GM03348 (cell line): ENCODE measurements at places on chromosomes 16 and 17.

DNA sequence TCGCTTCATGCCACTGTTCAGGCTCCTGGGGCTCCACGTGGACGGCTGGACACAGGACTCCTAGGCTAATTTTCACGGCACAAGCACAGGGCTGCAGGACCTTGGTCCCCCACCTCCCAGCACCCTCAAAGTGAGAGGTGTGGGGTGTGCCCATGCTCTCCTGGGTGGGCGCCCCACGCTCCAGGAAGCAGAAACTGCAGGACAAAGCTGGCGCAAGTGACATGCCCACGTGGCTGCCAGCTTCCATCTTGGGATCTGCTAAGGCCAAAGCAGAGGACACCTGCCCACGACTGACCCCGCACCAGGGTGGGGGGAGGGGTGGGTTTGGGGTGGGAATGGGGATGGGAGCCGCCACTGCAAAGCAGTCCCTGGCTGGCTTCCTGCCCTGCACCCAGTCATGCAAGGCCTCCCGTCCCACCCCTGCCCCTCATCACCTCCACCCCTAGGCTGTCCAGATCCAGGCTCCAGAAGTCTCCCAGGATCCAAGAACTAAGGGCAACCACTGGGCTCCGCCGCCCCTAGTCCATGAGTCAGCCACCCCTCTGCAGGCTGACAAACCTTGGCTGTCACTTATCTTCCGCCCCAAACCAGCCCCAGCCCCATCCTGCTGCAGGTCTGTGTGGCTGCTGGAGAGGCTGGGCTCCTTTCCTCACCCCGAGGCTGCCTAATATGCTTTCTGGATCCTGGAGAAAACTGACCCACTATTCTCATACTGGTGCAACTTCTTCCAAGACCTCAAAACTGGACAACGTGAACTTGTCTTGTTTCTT lies 11.1 kb downstream of the USP6 start:
- no peak for DNase-seq

DNA sequence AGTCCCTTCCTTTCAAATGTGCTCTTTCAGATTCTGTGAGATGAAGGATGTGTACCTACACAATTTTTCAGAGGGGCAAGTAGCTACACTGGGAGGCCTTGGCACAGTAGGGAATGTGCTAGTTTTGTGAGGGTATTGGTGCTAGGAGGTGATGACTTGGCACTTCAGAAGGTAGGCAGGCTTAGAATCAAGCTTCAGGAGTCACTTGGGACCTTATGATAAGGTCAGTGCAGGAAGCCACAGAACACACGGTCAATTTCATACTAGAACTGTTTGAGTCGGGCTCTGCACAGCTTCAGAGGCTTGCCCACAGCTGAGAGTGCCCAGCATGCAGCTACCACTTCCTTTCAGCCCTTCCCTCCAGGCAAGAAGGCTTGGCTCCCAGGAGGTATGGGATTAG lies 6.1 kb downstream of the CMTM1 start:
- DNase-seq = no peak

DNA sequence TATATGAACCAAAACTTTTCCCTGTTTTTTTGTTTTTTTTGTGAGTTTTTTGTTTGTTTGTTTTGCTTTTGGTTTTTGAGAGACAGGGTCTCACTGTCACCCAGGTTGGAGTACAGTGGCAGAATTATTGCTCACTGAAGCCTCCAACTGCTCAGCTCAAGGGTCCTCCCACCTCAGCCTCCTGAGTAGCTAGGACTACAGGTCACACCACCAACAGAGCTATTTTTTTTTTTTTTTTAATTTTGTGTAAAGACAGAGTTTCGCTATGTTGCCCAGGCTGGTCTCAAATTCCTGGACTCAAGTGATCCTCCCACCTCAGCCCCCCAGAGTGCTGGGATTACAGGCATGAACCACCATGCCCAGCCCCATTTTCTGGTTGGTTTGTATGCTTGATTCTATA lies 28.6 kb downstream of the CMTM4 start:
- no peak for DNase-seq

- no peak for DNase-seq
Measured at GRCh38 chr17:13320046-13320785, 281.5 kb downstream of the HS3ST3A1 start.

DNA sequence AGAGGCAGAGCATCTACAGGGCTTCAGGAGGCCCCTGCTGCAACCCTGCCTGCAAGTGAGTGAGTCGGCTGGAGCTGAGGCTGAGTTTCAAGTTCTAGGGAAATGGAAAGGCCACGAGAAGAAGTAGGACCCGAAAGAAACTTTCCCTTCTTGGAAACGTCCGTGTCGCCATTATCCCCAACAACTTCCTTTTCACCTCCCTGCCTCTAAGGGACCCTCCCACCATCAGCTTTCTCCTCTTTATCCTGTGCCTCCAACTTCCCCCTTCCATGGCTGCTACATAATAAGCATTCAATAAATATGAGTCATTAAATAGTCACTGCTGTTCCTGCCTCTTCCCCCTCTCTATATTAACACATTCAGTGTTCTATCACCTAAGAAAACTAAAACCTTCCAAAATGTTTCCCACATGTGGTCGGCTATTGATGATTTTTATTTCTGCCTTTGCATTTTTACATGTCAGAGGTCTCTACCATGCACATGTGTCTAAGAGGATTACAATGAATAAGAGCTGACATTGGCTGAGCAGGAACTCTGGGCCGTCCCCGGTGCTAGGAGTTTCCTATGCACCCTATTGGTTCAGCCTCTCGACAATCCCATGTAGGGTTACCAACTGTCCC lies 115.9 kb upstream of the TNRC6C start:
- peak; percentile 71 for DNase-seq

DNA sequence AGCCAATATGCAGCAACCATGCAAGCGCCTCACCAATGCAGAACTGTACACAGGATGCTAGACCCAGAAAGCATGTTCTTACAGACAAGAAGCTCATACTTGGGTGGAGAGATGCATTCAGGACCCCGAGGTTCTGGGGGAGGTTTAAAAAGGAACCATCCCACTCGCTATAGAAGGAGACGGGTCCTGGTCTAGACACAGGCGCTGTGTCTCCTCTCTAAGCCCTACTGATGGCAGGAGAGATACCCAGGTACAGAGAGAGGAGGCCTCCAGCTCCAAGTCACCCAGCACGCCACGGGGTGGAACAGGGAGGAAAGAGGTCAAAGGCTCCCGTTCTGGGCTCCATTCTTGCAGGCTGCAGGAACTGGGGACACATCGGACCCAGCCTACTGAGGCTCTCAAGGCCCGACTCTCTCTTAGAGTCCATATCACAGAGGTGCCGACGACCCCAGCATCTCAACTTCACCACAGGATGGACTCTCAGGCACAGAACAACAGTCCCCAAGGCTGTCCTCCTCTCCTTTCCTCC lies 28.0 kb downstream of the SRCIN1 start:
- no peak for DNase-seq

GRCh38 chr16:82835487-82836155 lies 208.9 kb downstream of the CDH13 start:
- peak; percentile 12 for DNase-seq

GRCh38 chr17:16943541-16944333 lies 28.2 kb downstream of the TNFRSF13B start:
- no peak for DNase-seq

GRCh38 chr16:74192281-74192797 lies 104.3 kb upstream of the PSMD7 start:
- no peak for DNase-seq

- DNase-seq = peak; percentile 23
Measured at GRCh38 chr16:83248735-83249463, 558.9 kb upstream of the HSBP1 start.

DNA sequence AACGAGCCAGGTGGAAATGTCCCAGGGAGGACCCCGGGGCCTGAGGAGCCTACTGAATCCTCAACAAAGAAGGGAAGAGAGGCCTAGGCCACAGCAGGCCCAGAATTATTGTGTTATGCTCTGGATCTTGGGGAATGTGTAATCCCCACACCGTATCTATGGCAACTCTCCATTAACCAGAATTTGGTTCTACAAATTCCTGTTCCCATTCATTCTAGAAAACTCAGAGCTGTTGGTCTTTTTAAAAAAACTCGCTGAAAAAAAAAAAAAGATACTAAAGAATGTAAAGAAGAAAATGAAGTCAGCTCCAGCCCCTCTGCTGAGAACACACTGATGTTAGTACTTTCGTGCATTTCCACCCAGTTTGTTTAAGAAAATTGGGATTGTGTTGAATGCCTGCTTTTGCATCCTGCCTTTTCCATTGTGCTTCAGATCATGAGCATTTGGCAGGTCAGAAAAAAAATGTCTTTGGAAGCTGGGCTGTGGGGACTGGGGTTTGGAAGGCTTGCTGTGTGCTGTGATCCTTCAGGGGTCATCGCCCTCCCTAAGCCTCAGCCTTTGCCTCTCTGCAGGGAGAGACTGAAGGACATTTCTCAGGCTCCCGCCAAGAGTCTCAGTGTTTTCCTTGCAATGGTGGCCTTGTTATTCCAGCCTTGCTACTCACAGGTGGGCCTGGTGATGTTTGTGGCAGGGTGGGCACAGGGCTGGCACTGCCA lies 69.5 kb downstream of the SREBF1 start:
- no peak for DNase-seq

DNA sequence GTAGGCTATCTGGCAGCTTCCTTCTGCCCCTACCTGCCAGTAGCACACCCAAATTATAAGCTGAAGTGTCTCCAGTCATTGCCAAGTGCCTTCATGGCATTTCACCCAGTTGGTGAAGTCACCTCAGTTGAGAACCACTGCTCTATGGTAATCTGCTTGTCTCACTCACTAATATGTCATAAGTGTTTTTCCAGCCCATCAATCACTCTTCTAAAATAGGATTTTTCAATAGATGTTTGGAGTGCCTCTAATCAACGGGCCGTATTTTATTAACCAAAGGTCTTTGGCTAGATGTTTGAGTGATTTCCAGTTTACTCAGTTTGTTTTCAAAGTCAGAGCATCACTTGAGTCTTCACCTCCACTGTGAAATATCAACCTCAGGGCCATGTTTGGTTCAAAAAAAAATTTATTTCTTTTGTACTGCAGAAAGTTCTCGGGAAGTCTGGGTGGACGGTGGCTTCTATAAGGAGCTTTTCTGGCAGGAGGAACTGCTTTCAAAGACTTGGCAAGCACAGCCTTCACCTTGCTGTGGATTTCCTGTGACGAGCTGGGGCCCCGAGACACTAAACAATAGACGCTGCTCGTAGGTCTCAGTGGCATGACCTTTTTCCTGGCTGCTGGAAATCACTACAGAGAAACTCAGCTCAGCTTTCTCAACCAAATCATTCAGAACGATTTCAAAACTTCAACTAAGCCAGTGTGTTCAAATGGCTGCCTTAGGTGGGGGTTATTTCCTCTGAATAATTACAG lies 95.2 kb upstream of the FOXF1 start:
- no peak for DNase-seq

GRCh38 chr17:77324227-77324626 lies 183.5 kb downstream of the SEC14L1 start:
- no peak for DNase-seq

DNA sequence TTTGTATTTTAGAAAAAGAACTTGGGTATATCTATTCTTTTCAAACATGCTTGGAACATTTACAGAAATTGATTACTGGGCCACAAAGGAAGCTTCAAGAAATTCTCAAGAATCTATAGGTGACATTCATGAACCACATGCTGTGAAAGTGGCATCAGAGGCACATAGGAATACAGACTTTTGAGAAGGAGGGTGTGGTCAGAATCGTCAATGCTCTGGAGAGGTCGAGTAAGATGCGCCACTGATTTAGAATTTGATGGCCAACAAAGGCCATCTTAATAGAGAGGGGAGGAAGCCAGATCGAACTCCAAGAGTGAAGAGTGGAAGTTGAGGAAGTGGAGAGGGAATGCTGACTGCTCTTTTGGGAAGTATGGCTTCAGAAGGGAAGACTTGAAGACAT lies 3.5 kb upstream of the NSMCE1 start:
- DNase-seq = no peak

DNA sequence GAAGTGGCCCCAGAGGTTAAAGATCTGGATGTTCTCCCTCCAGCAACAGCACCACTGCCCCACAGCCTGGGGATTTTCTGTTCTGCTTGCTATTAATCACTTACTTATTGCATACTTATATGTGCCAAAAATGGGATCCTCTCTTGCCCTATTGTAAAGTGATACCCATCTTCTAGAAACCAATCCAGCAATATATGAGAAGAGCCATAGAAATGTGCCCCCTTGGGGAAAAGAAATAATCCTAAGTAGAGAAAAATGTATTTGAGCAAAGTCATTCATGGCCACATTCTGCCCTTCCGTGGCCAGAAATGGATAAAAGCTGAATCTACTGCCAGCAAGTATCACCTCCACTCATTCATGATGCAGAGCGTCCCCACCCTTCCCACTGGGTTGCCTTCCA lies 20.9 kb downstream of the SOST start:
- no peak for DNase-seq

GRCh38 chr16:9599415-9600120 lies 508.1 kb downstream of the HAPSTR1 start:
- DNase-seq = no peak

- DNase-seq = no peak
Measured at GRCh38 chr17:68359791-68360535, 68.7 kb downstream of the ARSG start.

- DNase-seq = no peak
Measured at GRCh38 chr16:66419527-66419926, 7.6 kb upstream of the BEAN1 start.

DNA sequence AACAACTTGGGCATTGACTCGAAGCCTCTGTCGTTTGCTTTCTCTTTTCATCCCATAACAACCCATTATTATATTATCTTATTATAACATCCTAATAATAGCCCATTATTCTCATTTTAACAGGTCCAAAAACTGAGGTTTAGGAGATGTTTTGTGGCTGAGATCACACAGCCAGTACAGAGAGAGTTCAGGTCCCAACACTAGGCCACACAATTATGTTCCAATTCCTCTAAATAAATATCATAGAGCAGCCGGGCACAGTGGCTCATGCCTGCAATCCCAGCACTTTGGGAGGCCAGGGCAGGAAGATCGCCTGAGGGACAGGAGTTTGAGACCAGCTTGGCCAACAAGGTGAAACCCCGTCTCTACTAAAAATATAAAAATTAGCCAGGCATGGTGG lies 40.3 kb upstream of the KIFC3 start:
- no peak for DNase-seq

- no peak for DNase-seq
Measured at GRCh38 chr17:2481760-2482159, 29.9 kb downstream of the METTL16 start.

DNA sequence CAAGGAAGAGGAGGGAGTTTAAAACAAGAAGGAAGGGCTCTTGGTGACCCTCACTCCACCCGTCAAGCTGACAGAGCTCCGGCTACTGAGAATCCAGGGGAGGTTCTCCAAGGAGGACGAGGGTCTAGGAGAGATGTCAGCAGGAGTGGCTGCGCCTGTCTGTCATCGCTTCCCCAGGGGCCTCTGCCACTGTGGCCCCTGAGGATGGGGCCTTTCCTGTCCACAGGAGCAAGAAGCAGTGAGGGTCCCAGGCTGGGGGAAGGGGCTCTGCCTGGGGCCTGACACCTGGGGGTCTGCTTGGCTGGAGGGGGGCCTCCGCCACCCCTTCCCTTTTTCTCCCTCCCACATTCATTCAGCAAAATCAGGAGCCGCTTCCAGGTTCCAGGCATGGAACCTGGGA lies 66.5 kb upstream of the TNRC6C start:
- DNase-seq = no peak

DNA sequence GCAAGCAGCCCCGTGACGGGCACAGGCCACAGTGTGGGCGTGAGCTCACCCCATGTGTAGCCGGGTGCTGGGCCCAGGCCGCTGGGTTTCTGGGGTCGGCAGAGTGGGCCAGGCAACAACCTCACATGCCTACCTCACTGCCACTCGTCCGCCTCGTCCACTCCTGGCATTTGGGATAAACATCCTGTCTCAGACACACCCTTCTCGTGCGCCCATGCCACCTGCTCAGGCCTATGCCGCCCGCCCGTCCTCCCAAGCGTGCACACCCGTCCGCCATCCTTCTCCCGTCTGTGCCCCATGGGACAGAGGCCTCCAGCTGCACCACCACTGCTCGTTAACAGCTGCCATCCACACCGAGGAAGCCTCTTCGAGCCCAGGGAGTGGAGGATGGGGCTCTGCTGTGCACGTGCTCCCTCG lies 64.3 kb downstream of the KLHDC4 start:
- DNase-seq = no peak
